Mesothelial cell of epicardium (in vitro differentiated cells): ENCODE measurements at places on chromosomes 7 and 10.

- H3K4me1 ChIP-seq, result peaks cover 28% of the 10 kb centered on the region
- H3K27me3 ChIP-seq, result peaks cover 2% of the 10 kb centered on the region
- H3K27ac ChIP-seq, result no peak overlapping the region
- H3K4me3 ChIP-seq, result no peak overlapping the region
Measured at GRCh38 chr7:151628846-151629604, 109.3 kb upstream of the RHEB start.

DNA sequence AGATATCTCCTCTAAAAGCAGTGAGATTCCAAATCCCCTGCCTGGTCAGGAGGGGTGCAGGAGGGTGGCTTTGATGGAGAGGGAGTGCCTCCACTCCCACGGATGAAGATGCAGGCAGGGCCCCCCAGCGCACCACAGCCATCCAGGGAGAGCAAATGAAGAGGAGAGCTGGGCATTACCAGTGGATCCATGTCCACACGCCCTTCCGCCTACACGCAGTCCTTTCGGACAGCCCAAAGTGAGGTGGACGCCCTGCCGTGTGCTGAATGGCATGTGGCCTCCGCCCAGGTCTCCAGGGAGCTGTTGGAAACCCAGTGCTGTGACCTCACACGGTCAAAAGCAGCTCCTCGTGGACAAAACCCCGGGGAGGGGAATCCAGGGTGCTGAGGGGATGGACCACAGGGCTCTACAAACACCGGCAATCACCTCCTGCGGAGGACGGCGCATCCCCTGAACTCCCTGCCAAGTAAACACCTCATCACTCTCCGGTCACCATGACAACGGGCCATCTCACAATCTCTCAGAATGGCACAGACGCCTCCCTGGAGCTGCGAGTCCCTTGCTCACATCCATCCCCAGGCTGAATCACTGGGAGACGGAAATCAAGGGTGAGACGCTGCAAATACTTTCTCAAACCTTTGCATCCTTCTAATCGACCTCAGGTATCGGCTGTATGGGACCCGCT lies 35.0 kb upstream of the DNAAF5 start:
- DNase-seq, result no peak
- H3K4me1 ChIP-seq, result no peaks in the 10 kb centered on the region
- H3K36me3 ChIP-seq, result peaks cover 59% of the 10 kb centered on the region
- H3K4me3 ChIP-seq, result no peak overlapping the region
- no peaks in the 10 kb centered on the region for H3K27me3 ChIP-seq
- H3K27ac ChIP-seq, result no peak overlapping the region

DNA sequence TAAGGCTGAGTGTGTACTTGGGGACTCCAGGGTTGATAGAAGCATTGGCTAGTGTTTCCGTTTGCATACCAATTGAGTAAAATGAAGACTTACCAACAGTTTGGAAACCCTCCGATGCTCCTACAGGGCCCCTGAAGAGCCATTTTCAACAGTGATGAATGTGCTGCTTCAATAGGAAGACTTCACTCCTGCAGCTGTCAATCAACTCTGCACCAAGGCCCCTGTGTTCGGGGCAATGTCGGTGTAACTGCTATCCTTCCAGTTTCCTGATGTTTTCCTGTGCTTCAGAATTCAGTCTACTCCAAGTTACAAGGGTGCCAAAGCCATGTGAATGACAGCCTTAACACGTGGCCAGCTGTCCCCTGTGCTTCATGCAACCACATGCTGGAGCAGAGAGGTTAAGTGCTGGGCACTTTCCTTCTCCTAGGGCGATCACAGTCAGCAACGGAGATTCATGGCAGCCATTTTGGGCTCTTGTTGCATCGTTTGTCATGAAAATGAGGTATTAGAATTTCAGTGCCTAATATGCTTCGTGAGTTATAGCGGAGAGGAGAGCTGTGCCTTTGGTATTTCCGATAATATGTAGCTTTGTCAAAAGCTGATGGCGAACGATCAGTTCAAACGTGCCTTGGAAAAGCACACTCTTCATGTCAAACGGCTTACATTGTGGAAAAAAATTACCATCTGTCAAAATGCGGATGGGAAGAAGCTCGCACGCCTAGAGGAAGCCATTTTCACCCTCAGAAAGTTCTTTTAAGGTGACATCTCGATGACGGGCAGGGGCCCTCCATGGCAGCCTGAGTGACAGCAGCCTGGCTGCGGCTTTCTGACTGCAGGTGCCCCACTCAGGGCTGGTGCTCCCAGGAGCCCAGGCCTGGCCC lies 287.8 kb downstream of the ACTR3B start:
- no peak for DNase-seq
- no peak overlapping the region for H3K4me3 ChIP-seq
- no peaks in the 10 kb centered on the region for H3K27me3 ChIP-seq
- no peaks in the 10 kb centered on the region for H3K4me1 ChIP-seq
- no peaks in the 10 kb centered on the region for H3K36me3 ChIP-seq

DNA sequence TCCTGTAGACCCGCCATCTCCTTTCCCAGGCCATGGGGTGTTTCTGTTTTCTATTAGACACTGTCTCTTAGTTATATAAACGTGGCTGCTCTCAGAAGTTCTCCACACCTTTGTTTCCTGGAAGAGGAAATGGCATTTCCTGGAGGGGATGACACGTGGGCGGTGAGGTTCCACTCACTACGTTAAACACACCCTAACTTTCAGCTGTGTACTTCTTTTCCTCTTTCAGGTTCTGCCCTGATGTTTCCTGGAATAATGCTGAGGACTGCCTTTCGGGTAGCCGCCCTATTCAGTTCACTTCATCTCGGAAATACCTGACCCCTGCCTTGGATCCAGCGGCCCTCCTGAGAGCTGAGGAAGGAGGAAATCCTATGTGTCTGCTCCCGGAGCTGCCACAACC lies 3.4 kb upstream of the PRKCQ start:
- H3K4me1 ChIP-seq, result peaks cover 14% of the 10 kb centered on the region
- no peak for DNase-seq
- peaks cover 8% of the 10 kb centered on the region for H3K36me3 ChIP-seq

DNA sequence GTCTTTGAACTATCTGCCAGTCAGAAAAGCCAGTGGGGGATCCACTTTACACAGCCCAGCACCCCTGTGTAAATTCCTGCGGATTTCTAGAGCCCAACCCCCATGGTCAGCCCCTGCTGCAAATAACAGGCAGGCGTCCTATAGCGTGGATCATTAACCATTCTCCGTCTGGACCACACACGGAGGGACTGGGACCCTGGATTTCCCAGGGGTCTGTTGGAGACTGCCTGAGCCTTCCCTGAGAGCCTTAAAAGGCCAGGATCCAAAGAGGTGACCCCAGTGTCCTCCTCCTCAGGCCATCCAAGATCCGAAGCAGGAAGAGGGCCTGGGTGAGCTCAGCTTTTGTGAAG lies 11.2 kb upstream of the GRID1 start:
- H3K27me3 ChIP-seq, result peaks cover 82% of the 10 kb centered on the region
- H3K4me3 ChIP-seq, result no peak overlapping the region
- peaks cover 3% of the 10 kb centered on the region for H3K4me1 ChIP-seq
- H3K27ac ChIP-seq, result no peak overlapping the region

DNA sequence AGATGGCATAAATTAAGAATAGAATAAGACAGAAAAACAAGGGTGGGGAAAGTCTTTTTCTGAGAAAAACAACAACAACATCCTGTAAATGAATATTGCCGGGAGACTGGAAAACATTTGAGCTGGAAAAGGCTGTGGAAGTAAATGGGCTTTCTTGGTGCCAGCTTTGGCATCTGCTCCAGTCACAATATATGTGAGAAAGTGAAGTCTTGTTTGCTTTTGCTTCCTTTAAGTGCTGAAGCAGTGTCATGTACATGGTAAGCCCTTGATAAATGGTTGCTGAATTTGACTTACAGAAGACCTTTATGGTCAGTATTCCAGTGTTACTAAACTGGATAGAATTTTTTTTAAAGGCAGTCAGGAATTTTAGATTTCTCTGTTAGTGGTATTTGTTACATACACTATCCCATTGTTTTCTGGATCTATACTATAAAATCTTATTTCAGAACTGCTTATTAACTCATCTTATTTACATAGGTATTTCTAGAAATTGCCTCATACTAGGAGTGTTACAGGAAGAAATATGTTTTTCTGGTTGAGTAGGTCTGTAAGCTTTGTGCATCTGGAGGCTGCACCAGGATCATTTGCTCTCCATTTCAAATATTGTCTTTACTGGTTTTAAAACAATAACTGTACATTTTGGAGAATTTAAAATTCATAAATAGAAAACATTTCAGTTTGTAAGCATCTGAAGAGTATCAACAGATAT lies 201.7 kb upstream of the FOXP2 start:
- no peak for DNase-seq
- no peaks in the 10 kb centered on the region for H3K4me1 ChIP-seq
- H3K4me3 ChIP-seq, result no peak overlapping the region
- H3K27me3 ChIP-seq, result no peaks in the 10 kb centered on the region
- H3K27ac ChIP-seq, result no peak overlapping the region

DNA sequence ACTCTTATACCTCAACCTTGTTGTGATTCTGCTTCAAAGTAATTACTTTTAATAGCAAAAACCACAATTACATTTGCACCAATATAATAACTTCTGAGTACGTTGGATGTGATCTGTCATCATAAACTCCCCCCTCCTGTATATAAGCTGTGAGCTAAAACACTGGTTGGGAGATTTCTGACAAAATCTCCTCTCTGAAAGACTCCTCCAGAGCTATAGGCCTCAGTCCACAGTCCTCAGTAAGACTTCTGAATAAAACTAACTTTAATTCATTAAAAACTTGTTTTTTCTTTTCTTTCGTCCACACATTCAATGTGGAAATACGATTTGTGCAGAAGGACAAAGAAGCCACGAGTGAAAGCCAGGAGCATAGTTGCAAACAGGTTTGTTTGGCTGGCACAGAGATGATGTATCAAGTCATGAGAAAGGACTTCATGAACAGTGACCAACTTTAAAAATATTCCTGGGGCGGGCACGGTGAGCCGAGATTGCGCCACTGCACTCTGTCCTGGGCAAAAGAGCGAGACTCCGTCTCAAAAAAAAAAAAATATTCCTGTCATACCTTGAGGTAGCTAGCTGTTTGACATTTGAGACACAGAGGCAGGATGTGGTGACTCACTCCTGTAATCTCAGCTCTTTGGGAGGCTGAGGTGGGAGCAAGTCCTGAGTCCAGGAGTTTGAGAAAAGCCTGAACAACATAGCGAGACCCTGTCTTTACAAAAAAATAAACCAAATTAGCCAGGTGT lies 91.1 kb upstream of the ARHGAP21 start:
- no peak overlapping the region for H3K4me3 ChIP-seq
- no peak overlapping the region for H3K27ac ChIP-seq
- H3K36me3 ChIP-seq, result peaks cover 3% of the 10 kb centered on the region
- H3K27me3 ChIP-seq, result no peaks in the 10 kb centered on the region
- DNase-seq, result no peak
- H3K4me1 ChIP-seq, result no peaks in the 10 kb centered on the region

- H3K27ac ChIP-seq, result no peak overlapping the region
- no peak overlapping the region for H3K4me3 ChIP-seq
- DNase-seq, result no peak
- no peaks in the 10 kb centered on the region for H3K27me3 ChIP-seq
- H3K36me3 ChIP-seq, result no peaks in the 10 kb centered on the region
- peaks cover 21% of the 10 kb centered on the region for H3K4me1 ChIP-seq
Measured at GRCh38 chr10:60479305-60480020, 89.8 kb upstream of the ANK3 start.

DNA sequence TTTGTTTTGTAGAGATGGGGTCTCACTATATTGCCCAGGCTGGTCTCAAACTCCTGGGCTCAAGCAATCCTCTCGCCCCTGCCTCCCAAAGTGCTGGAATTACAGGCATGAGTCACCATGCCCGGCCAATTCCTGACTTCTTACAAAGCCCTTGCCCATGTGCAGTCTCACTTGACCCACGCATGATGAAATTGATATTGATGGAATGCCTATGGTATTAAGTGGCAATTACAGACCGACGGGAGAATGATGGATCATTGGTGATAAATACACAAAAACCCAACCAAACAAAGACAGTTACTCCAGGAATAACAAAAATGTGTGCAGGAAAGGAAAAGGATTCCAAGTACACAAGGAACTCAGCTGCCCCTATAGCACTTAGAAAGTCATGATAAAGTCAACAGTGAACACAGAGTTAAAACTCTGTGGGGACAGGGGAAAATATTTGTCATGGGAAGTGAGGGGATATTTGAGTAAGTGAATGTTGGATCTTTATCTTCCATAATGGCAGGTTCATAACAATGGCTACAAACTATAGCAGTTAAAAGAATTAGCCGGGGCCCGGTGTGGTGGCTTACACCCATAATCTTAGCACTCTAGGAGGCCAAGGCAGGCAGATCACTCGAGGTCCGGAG lies 21.6 kb downstream of the HIP1 start:
- no peaks in the 10 kb centered on the region for H3K27me3 ChIP-seq
- H3K4me1 ChIP-seq, result peaks cover 20% of the 10 kb centered on the region
- DNase-seq, result no peak
- peaks cover 2% of the 10 kb centered on the region for H3K36me3 ChIP-seq
- H3K27ac ChIP-seq, result peak overlapping the region; percentile 59
- no peak overlapping the region for H3K4me3 ChIP-seq

- peaks cover 3% of the 10 kb centered on the region for H3K4me1 ChIP-seq
- no peak for DNase-seq
- no peak overlapping the region for H3K27ac ChIP-seq
- no peak overlapping the region for H3K4me3 ChIP-seq
Measured at GRCh38 chr7:34153656-34154270, 248.4 kb downstream of the BMPER start.

- H3K4me1 ChIP-seq, result no peaks in the 10 kb centered on the region
- H3K36me3 ChIP-seq, result no peaks in the 10 kb centered on the region
- no peak for DNase-seq
- peaks cover 33% of the 10 kb centered on the region for H3K27me3 ChIP-seq
Measured at GRCh38 chr10:49569031-49569631, 30.2 kb upstream of the ERCC6 start.

DNA sequence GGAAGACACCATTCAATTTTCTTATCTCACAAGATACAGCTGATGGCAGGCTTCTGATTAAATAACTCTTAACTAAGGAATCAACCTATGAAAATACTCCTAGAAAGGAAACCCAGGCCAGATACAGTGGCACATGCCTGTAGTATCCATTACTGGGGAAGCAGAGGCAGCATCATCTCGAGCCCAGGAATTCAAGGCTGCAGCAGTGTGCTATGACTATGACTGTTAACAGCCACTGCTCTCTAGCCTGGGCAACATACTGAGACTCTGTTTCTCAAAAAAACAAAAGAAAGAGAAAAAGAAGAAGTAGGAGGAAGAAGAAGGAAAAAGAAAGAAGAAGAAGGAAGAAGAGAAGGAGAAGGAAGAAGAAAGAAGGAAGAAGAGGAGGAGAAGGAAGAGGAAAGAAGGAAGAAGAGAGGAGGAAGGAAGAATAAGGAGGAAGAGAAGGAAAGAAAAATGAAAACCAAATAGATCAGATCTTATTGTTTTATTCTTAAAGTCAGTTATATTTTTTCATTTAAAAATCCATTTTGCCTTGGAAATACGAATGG lies 18.0 kb downstream of the DPY19L1 start:
- DNase-seq, result no peak
- no peak overlapping the region for H3K27ac ChIP-seq
- H3K4me3 ChIP-seq, result no peak overlapping the region
- no peaks in the 10 kb centered on the region for H3K27me3 ChIP-seq
- H3K36me3 ChIP-seq, result no peaks in the 10 kb centered on the region

DNA sequence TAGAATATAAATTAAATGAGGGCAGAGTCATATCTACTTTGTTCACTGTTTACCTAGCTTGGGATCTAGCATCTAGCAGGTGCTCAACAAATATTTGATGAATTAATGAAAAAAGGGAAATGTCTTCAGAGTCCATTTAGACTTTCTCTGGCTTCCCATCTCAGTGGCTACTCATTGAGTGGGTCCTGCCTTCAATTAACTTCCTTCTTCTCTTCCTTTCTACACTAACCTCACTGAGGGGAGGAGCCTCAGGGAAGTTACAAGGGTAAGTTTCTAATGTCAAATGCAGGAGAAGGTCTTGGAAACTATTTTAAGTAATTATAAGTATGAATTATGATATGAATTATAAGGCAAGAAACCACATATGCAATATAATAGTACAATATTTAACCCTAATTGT lies 28.2 kb upstream of the MPP7 start:
- H3K36me3 ChIP-seq, result no peaks in the 10 kb centered on the region
- H3K27me3 ChIP-seq, result no peaks in the 10 kb centered on the region
- no peak overlapping the region for H3K4me3 ChIP-seq
- no peak for DNase-seq
- no peak overlapping the region for H3K27ac ChIP-seq
